HFFc6 (cell line): ENCODE measurements at places on chromosomes 16 and 17.
A peak's percentile ranks its signal among the peaks of the same experiment; 100 is the strongest.

DNA sequence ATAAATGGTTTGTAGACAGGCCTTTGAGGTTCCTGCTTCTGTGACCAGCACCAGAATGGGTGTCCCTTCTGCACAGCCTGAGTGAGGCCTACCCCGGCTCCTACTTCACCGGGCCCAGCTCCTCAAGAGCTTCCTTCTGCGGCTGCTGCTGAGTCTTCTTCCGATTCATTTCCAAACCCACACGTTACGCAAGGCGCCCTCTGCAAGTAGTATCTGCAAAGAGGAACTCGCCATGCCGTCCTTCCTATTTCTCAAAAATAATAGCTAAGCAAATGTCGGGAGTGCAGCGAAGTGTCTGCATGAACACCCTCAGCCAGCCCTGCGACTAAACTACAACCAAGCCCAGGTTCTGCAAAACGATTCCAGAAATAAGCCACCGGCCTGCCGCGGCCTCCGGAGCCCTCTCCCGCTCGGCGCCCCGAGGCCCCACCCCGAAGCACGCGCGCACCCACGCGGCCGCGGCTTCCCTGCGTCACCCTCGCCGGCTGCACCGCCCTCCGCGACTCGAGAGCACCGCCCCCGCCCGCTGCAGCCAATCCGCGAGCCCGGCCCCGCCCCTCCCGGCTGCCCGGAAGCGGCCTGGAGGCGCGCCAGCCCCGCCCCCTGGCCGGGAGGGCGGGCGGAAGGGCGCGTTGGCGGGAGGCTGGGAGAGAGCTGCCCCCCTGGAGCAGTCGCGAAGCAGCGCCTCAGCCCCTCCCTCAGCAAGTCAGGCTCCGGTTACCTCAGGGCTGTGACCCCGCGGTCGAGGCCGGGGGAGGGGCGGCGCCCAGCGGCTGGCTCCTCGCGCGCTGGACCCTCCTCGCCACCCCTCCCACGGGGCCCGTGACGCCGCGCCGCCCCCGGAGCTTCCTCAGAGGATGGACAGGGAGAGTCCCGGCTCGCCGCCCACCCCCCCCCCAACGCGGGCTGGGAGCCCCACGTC, 8.3 kb downstream of the MNT start:
- DNase-seq, result peak; percentile 89

- DNase-seq, result no peak
Measured at GRCh38 chr16:24980077-24980793, 34.9 kb downstream of the ARHGAP17 start.

GRCh38 chr17:74354123-74354522, 7.5 kb downstream of the BTBD17 start:
- DNase-seq, result no peak

GRCh38 chr16:11990702-11991390, 14.3 kb downstream of the SNX29 start:
- no peak for DNase-seq

DNA sequence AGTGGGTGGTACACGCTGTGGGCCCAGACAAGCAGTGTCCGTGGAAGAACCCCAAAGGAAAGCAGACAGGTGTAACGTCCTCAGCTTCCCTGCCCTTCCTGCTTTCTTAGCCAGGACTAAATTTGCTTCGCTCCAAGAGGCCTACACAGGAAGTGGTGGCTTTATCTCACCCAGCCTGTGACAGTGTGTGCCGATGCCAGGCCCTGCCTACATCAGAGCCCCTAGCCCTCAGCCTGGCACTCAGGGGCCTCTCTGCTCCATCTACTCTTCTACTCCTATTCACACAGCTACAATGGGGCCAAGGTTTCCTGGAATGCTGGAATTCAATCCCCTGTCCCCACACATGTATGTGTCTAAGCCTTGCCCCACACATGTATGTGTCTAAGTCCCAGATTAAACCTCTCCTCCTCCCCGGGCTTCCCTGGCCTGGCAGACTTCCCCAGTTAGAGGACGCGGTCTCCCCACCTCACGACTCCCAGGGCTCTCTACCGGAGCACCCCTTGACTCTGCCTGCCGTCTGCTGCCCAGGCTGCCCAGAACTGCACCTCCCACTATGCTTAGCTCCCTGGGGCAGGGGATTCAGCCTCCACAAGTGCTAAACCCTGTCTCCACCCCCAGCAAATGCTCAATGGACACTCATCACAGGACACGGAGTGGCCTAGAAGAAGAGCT, 8.2 kb downstream of the PGAP3 start:
- no peak for DNase-seq

DNA sequence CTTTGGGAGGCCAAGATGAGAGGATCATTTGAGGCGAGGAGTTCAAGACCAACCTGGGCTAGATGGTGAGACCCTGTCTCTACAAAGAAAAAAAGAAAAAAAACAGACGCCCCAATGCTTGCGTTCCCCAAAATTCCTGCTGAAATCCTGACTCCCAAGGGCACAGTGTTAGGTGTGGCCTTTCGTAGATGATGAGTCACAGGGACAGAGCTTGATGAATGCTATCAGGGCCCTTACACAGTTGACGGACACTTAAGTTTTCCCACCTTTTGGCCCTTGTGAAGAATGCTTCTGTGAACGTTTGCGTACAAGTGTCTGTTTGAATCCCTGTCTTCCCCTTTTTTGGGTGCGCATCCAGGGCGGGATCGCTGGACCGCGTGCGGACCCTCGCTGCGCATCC, 16.5 kb upstream of the ZNF750 start:
- no peak for DNase-seq

- no peak for DNase-seq
Measured at GRCh38 chr17:80596760-80597608, 52.3 kb downstream of the RPTOR start.

DNA sequence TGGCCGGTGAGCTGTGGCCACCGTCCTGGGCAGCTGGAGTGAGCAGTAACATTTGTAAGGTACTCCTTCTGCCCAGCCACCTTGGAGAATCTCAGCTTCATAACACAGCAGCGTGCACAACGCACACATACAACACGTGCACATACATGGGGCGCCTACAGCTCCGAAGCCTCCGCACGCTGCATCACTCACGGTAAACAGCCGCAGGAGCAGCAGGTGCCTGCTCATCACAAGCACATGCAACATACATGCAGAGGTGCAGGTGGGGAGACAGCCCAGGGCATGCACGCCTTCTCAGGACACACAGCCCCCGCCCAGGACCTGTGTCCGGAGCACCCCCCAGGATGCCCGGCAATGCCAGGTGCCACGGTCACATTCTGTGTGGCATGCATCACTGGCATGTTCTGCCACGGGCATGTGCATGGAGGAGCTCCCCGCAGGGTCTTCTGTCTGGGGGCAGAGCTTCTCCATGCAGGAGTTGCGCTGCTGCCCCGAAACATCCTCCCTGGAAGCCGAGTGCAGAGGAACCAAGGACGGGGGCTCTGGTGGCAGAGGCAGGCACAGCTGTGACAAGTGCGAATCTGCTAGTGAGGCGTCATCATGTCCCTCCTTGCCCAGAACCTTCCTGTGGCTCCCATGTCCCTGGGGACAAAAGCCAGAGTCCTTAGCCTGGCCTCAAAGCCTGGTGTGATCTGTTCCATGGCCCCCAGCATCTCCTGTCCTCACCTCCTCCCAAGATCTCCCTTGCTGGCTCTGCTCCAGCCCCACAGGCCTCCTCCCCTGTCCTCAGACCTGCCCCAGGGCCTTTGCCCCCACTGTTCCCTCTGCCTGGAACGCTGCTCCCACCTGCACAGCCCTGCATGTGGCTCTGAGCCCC, 184.0 kb upstream of the GSE1 start:
- DNase-seq, result no peak

- DNase-seq, result no peak
Measured at GRCh38 chr17:8071496-8071895, 16.0 kb downstream of the ALOX12B start.

DNA sequence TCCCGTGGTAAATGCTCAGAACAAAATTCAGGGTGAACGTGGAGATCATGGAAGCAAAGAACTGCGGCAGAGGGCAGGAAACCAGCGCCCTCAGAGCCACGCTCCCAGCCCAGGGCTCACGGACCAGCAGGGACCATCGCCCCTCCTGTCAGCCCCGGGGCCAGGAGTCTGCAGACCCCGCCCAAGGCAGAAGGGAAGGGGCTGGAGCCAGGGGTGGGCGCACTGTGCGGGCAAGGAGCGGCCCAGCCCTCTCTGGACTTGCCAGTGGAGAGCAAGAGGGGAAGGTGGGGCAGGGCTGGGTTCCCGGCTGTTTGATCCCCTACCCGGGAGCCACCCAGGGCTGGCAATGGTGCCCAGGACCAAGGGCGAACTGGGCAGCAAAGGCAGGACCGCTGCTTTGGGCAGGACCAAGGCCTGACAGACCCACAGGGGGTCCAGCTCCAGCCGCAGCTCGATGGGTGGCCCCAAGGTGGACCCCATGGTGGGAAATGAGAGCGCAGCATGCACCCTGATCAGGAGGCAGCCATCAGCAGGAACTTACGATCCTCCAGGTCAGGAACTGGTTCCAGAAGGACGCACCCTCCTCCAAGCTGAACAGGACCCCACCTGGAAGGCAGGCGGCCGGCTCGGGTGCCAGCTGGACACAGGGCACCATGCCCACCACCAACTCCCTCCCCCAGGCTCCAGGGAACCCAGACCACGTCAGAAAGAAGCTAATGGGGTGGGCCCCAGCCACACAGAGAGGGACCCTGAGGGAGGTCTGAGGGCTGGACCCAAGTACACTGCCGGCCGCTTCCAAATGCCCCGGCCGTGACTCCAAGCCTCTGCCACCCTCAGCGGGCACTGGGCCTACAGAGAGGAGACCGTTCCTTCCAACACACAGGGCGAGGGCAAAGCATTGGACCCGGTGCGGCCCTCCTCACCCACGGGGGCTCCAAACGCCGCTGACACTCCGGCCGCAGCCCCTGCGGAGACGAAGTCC, 11.1 kb upstream of the CCDC154 start:
- DNase-seq, result no peak

GRCh38 chr16:50473356-50473945, 74.7 kb upstream of the NKD1 start:
- DNase-seq, result no peak

- DNase-seq, result no peak
Measured at GRCh38 chr17:71899317-71899716, 221.5 kb upstream of the SOX9 start.

DNA sequence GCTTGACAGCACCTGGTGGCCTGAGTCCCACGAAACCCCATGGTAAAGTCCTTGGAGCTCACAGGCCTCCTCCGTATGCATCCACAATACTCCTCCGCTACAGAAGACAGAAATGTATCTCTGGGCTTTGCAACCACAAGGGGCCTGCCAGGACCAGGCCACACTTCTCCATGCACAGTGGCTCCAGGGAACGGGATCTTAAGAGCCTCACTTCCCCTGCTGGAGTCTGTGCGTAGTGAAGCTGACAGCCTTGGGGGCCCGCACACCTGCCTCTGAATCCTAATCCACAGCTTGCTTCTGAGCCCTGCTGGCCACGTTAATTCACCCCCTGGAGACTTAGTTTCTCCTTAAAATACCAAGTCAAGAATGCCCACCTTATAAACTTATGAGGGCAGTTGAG, 125.7 kb downstream of the COPRS start:
- DNase-seq, result no peak

DNA sequence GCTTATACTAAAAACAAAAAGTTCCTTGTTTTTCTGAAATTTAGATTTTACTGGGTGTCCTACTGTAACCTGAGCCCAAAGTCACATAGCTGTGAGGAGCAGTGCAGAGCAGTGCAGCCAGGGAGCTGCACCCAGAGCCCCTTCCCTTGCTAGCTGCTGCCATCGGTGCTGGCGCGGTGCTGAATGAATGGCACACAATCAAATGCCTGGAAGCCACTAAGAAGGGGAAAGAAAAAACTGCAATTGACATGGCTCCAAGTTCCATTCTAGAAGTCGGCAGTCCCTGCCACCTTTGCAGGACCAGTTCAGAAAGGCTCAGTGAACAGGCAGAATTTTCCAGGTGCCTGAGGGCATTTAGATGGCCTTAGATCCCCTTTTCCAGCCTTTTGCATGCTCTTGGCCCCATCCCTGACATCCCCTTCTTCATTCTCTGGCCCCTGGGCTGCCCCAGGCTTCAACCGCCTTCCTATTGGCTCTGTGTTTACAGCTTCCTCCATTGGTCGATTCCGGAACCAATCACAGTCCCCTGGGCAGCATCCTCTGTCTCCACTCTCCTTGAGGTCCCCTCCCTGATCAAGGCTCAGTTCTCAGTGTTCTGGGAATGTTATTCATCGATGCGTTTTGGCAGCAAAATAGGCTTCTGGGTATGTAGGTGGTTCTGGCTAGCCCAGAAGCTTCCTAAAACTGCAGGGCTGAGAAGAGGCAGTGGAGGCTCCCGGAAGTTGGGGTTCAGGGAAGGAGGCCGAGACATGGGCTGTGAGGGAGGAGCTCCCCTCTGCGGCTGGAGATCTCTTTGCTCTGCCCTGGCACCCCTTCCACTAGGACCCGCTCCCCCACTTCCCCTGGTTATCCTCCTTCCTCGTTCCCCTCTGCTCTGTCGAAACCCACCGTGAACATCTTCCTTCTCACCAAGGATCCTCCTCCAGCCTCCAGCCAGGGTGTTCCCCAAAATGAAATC, 37.9 kb downstream of the ATP2C2 start:
- DNase-seq, result no peak

DNA sequence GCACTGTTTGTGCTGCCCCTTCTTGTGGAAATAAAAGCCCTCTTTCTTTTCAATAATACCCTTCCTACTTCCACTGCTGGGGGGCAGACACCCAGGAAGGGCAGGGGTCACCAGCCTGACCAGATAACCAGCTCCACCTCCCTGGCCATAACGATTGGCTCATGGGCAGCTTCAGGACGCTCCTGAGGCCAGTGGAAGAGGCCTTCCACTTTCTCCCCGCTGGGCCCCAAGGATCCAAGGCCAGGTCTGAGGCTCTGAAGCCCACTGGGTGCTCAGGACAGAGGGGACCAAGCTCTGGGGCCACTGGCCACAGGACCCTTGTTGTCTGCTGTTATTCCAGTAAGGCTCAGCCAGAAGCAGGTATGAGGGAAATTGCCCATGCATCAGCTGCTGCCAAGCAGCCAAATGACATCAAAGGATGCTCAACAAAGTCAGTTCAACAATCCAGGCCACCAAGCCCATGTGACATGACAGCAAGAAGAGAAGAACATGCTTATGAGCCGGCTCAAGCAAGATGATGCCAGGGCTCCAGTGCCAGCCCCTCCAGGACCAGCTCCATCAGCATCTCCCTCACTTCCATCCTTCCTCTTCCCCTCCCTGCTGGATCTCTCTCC, 238.8 kb downstream of the ZNF423 start:
- DNase-seq, result no peak
